ENCODE measurements at places on chromosomes 7 and 10.

DNA sequence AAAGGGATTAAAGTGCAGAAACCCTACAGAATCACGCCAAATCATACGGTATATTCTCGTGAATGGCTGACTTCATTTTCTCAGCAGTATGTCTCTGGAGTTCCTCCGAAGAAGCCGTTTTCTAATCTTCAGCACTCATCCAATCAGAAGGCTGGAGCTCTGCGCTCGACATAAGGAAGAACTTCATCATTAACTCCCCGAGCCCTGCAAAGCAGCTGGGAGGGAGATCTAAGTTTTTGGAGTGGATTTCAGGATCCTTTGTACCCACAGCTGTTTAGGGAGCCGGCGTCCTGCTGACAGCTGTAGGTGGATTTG, 40.7 kb upstream of the SDK1 start:
- no peak for DNase-seq

DNA sequence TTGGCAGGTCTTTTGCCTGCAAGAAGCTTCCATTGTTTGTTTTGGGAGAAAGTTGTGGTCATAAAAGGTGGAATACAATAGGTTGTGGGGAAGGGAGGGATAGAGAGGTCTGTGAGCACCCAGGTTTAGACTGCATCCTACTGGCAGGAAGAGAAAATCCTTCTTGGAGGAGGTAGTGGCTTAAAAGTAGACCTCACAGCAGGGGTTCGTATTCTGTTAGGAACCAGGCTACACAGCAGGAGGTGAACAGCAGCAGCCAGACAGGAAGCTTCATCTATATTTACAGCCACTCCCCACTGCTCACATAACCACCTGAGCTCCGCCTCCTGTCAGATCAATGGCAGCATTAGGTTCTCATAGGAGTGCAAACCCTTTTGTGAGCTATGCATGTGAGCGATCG, 245.3 kb downstream of the NSUN6 start:
- no peak for DNase-seq

DNA sequence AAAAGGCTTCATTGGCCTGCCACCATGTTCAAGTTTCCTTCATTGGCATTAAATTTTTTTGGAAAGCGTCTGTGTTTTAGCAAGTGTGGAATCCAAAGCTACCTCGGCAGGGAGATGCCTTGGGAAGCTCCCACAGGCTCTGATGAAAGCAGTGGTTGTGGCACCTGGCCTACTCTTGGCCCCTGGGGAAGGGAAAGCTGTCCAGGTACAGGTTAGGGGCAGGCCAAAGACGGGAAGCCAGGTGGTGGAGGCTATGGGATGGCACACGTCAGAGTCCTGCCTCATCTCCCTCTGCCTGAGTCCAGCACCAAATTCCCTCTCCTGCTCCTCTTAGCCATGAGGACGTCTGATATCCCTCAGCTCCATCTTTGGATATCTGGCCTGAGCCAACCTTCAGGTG, 49.7 kb downstream of the C10orf120 start:
- no peak for DNase-seq

GRCh38 chr10:1549591-1550290, 187.6 kb downstream of the ADARB2 start:
- no peak for DNase-seq

DNA sequence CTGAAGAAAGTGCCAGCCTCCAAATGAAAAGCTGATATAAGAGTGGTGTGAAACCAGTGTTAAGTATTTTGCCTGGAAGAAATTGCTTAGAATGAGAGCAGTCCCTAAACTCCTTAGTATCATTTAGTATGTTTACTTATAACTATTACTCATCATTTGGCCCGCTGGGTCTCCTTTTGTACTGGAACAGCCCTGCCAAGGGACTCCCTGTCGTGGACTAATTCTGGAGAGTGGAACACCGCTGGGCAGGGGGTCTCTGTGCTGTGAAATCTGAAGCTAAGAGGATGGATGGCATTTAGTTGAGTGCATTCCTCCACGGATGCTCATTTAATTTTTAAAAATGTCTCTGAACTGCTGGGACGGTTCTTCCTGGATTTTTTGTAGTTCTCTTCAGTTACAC, 889.9 kb upstream of the C7orf33 start:
- DNase-seq, result no peak

DNA sequence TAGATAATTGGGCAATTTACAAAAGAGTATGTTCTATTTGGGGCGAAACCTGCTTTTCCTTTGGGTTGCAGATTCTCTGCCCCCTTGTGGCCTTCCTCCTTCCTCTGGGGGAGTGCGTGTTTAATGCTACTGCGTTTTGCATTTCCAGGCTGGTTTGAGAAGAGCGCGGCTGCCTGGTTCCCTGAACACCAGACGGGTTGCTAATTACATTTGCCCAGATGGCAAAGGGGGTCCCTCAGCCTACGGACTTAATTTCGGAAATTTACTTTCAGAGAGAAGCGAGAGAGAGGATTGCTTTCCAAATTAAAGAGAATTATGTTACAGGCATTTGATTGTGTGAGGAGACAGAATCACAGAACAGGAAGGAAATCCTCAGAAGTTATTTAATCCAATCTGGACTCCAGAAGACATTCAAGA, 91.9 kb upstream of the JAZF1 start:
- peak; percentile 51 for DNase-seq

GRCh38 chr10:43576062-43576461, 1.6 kb upstream of the ZNF239 start:
- DNase-seq, result no peak

DNA sequence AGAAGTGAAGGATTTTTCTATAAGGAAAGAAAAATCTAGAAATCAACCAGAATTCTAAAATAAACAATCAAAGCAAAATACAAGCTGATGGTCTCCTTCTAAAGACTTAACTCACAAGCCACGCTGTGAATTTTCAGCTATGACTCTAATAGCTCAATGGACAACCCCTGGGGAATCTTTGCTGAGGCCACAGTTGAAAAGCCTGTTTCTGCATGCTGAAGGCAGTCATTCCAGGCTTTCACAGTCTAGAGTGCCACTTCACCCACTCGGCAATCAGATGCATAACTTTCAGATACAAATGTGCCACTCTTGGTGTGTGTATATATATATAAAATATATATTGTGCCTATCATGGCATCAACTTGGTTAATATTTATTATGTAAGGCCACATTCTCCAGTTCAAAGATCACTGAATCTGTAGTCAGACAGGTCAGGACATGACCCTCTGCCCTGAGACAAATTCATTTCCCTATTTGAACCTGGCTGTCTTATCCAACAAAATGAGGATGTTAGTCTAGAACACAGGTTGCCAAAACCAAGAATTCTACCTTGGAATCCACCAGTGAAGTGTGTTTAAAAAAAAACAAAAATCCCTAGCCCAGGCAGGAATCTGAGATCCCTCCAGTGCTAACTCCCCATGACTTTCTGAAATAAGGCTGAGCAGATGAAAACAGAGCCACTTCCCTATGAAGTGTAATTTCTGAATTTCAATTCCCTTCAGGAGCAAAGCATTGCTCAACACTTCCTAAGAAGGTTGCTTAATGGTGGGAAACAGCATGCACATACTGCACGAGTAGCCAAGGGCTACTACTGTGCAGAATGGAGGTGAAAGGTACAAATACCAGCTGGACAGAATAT, 9.9 kb downstream of the LIPA start:
- no peak for DNase-seq

GRCh38 chr10:91495402-91495801, 85.3 kb downstream of the HECTD2 start:
- DNase-seq, result no peak

DNA sequence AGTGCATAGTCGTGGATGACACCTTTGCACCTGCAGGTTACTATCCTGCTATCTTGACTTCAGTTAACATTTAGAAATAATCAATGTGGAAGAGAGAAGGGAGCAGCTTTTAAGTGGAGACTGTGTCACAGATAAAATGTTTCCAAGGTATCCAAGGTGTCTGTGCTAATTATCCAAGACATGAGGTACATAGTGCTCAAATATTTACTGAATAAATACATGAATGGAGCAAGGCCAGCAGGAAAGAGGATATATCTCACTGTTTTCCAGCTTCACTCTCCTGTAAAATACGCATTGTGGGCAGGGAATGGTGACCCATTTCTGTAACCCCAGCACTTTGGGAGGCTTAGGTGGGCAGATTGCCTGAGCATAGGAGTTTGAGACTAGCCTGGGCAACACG, 552.4 kb downstream of the PHTF2 start:
- no peak for DNase-seq

DNA sequence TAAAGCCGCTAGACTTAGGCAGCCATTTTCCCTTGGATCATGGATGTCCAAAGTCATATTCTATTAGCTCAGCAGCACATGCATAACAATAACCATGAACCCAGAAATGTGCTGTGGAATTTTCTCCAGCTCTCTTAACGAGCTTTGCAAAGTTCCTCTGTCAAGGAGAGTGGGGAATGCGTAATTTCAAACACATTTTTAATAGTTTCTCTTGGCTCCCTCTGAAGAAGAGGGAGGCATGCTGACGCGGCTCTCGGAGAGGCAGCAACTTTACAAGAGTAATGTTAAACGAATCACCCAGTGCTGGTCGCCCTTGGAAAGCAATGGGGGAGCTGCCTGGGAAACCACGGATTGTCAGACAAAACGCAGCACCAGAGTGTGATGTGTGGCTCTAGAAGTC, 114.8 kb downstream of the RAB18 start:
- DNase-seq, result no peak

DNA sequence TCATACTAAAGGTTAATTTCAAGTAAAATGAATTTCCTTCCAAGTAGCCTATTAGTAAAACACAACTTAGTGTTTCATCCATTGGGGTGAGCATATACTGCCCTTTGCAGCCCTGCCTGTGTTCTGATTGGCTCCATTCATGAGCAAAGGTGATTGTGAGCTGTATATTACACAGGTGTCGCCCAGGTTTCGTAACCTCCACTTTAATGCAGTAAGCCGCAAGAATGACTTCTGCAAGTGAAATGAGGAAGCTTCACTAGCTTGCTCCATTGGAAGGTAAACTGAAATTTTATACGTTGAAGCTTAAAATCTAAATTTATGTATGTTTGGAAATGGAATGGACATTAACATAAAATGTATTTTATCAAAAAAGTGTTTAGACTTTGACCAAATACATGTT, 24.4 kb downstream of the MTURN start:
- no peak for DNase-seq

GRCh38 chr10:101341438-101341837, 12.5 kb upstream of the BTRC start:
- DNase-seq, result no peak

DNA sequence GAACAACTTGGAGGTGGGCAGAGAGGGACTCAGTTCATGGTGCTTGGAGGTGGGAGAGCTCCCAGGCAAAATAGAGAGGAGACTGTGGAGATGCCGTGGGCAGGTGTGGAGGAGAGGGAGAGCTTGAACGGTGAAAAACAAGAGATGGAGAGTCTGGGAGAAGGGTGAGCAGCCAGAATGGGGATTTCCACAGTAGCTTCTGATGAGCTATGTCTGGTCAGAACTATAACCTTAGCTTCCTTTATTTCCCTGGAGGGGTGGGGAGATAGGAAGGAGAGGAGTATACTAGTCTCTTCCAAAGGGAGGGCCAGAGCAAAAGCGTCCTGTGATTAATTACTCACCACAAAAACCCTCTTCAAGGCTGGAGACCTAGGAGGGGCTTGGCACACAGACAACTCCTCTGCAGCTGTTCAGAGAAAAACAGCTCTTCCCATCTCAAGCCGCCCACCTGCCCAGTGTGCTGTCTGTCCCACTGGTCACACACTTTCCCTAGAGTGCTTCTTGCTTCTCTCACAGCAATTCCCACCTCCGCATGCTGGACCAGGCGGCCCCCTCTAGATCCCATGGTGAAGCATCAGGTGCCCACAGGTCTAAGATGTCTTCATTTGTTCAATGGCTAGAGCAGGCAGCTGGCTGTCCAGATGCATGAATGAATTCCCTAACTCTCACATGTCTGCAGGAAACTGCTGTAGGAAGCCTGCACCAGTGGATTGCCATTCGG, 41.9 kb downstream of the TAS2R41 start:
- no peak for DNase-seq

DNA sequence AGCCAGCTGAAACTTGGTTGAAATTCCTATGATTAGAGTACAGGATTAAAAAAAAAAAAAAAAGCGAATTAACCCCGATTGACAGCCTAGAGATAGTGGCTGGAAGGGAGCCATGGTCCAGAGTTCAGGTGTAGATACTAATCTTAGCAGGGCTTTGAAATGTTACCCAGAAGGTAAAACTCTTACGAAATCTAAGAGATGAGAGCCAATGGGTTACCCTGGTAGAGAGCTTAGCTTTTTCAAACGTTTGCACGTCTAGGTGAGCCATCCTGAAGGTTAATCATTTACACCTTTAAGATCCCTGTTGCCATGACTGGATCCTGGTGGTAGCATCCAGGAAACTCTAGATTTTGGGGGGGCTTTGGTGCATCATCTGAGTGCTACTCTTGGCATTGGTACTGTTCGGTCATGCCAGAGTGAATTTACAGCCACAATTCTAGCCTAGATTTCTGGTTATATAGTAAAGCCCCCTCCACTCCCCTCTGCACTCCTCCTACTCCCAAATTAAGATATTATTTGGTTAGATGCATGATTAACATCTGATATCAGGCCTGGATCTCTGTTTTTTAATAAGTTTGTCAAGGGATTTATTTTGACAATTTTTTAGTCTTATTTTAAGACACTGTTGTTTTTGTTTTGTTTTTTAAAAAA, 1.2 kb downstream of the AGFG2 start:
- no peak for DNase-seq

DNA sequence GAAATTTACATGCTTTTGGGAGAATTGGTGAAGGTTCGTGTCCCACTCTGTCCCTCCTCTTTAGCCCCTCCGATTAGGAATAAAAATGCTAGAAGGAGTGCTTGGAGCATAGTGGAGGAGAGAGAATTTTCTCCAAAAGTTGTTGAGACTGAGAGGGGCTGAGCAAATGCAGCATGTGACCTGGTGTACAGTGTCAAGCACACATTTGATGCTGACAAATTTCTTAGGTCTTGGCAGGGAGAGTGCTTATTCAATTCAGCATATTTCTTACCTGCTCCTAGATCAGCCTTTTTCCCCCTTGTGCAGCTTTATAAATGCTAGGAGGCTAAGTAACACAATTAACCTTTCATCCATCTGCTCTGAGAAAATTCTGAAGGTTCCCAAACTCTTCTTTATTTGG, 189.0 kb downstream of the GALNT17 start:
- no peak for DNase-seq

- DNase-seq, result no peak
Observed at GRCh38 chr10:3196958-3197347, 24.4 kb upstream of the PITRM1 start.

- DNase-seq, result no peak
Observed at GRCh38 chr7:80870813-80871212, 48.0 kb downstream of the SEMA3C start.

- DNase-seq, result no peak
Observed at GRCh38 chr10:114306116-114306973, 67.3 kb downstream of the VWA2 start.

DNA sequence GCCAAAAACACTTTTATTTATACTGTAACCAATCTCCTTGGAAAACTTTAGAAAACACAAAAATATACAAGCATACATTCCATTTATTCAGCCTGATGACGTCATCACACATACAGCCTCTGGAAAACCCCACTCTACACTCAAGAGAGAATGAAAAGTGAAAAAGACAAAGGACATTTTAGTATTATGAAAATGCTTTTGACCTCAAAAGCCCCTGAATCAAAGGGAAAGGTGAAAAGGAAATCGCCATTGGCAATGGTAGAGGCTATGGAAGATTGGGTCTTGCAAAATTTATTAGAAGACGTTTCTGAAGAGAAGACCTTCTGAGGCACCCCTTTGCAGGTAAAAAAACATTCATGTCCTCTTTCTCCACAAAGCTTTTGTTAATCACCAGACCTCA, 82.9 kb upstream of the STRIP2 start:
- no peak for DNase-seq

- DNase-seq, result no peak
Observed at GRCh38 chr7:127831318-127832219, 179.6 kb downstream of the SND1 start.

GRCh38 chr10:57785546-57785945, 482.1 kb downstream of the IPMK start:
- DNase-seq, result no peak

Data from activated CD4-positive, alpha-beta T cell treated with anti-CD3 and anti-CD28 coated beads for 36 hours (primary cell).